Suppressor macrophage (primary cell): ENCODE measurements at places on chromosomes 3 and 15.

GRCh38 chr3:128969993-128970739 is 23.7 kb downstream of the CFAP92 start:
- DNase-seq, result peak; percentile 76

DNA sequence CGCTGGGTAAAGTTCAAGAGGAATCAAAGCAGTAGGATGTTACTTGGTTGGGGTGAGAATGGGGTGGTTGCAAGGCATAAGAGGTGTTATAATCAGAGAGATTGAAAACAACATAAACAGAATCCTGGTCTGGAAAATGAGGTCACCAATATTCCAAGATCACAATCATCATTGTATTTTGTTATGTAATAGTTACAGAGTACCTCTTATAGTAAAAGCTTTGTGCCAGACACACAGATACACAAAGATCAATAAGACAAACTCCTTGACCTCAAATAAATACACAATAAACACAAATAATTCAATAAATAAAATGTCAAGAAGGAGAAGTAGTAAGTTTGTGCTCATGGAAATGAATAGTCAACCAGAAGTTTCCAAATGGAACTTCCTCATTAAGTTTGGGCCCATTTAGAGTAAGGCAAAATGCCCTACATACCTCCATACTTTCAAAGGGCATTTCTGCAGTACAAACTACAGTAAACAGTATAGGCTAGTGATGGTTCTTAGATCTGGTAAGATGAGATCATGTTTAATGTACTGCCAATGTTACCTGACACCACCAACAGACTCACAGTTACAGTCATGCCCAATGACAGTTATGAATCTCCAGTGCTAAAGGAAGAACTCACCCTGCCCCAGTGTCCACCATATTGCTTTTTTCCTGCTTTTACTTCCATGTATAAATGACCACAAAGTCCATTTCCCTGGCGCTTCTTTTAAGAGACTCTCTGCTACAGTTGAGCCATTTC is 93.4 kb downstream of the KCNMB2 start:
- no peak for DNase-seq

GRCh38 chr15:77529394-77530159 is 103.1 kb downstream of the LINGO1 start:
- DNase-seq, result no peak

- peak; percentile 57 for DNase-seq
Measured at GRCh38 chr3:37338500-37338899, 164.1 kb upstream of the LRRFIP2 start.

- DNase-seq, result peak; percentile 84
Measured at GRCh38 chr15:82849556-82850512, 40.4 kb downstream of the WHAMM start.

DNA sequence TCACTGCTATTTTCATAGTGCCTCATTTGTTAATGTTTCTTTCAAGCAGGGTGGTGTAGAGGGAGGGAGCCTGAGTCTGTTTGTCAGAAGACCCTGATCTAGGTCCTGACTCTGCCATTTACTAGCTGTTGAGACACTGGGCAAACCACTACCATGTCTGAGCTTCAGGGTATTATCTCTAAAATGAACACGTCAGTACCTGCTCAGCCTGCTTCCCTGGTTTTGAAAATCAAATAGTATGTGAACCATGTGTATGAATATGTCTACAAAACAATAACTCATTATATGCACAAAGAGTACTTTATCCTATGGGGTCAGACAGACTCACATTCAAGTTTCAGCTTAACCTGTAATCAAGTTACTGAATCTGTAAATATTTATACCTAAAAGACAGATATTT is 25.1 kb downstream of the SYNPR start:
- DNase-seq, result no peak

DNA sequence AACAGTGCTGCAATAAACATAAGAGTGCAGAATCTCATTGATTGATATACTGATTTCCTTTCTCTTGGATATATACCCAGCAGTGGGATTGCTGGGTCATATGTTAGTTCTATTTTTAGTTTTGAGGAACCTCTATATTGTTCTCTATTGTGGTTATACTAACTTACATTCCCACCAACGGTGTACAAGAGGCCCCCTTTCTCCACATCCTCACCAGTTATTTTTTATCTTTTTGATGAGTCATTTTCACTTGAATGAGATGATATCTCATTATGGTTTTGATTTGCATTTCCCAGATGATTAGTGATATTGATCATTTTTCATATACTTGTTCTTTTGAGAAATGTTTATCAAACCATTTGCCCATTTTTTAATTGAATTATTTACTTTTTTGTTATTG is 12.4 kb upstream of the IREB2 start:
- peak; percentile 50 for DNase-seq

DNA sequence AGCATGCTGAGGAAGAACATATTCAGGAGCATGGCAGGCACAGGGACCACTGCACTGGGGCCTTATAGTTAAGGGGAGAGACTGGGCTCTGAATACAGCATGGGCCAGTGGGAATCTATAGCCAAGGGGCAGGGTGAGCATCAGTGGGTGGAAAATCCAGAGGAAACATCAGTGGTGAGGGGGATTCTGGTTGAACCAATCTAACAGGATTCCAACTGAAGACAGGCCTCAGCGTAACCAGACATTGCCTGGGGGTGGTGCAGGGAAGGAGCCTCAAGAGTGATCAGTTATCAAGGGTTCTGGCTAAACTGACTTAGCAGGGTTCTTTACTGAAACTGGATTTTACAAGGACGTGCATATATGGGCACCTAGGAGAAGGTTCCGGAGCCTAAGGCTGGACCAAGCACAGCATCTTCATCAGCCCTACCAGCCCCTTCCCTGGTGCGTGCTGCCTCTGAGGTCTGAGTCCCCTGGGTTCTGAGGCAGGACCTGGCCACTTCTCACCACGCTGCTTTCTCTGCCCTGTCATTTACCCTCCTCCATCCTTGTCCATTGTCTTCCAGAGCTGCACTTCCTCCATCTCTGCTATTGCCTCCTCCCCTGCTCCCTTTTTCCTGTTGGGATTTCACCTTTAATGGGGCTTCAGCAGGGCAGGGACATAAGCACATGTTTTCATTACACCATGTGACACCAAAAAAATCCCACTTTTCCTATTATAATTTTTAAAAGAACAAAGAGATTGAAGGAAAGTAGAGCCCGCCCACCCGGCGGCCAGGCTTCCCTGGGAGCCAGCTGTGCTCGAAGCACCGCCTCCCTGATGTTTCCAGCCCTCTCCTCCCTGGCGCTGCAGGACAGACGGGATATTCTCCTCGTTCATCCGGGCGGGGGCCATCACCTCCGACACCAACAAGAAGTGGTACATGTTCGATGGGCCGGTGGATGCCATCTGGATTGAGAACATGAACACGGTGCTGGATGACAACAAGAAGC is 52.1 kb downstream of the DNAH1 start:
- DNase-seq, result no peak

GRCh38 chr15:100310513-100311153 is 31.1 kb downstream of the ADAMTS17 start:
- no peak for DNase-seq

- no peak for DNase-seq
Measured at GRCh38 chr15:45646220-45646619, 11.4 kb downstream of the SQOR start.

- DNase-seq, result no peak
Measured at GRCh38 chr15:75732177-75732808, 19.6 kb upstream of the CSPG4 start.

DNA sequence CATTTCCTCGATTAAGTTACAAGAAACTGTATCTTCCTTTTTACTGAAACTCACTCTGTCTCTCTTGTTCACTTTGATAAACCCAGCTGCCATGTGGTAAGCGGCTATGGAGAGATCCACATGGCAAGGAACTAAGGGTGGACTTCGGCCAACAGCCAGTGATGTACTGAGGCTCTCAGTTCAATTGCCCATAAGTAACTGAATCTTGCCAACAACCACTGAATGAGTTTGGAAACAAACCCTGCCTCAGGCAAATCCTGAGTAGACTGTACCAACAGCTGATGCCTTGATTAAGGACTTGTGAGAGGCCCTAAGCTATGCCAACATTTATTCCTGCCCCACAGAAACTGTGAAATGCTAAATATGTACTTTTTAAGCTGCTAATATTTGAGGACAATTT is 433.5 kb downstream of the PLOD2 start:
- no peak for DNase-seq

DNA sequence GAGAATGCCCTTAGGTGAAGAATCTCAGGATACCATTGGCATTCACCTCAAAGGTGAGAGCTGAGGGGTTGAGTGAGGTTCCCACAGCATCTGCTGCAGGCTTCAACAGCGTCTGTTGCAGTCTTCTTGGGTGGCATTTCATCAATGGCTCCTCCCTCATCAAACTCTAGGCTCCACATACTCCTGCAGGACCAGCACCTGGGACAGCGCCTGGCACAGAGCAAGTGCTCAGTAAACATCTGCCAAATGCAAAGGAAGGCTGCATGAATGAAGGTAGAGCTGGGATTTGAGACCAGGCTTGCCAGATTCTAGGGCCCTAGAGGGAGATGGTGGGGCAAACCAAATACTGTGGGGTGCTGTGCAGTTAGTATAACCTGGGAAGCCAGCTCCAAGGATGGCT is 9.6 kb downstream of the TRH start:
- DNase-seq, result no peak
